ENCODE measurements at places on chromosomes 13 and 19.

DNA sequence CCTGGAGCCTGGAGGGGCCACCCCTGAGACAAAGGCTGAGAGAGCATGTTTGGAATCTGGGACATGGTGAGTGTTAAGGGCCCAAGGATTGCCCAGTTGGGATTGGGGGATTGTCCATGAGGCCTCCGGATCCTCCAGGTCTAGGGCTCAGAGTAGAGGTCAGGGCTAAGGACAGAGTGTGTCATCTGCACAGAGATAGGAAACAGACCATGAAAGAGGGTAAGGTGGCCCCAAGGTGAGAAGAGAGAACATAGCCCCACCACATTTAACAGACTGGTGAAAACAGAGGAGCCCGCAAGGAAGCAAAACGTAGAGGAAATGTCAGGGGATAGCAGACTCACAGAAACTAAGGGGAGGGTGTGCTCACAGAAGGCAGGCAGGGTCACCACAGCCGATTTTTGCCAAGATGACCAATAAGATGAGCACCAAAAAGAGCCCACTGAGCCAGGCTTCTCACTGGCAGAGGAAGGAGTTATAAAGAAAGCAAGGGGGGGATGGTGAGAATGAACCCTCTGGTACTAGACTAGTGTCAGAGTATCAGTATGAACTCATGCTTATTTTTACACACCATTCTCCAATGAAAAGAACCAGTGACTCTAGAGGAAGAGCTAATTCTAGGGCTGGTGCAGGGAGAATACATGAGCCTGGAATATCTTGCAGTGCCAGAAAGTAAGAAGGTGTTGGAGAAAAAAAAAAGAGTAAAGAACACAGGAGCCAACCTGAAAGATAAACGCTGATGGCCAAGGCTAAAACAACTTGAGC is 17.5 kb downstream of the DYRK1B start:
- no peak for DNase-seq

- DNase-seq: peak; percentile 51
Measured at GRCh38 chr19:4304538-4305256, at the start of gene FSD1. Gene FSD1, plus strand, starts transcription at chr19:4304598. Its CDS starts 149 bp downstream, at chr19:4304747.

- no peak for DNase-seq
Measured at GRCh38 chr13:111947026-111947810, 119.7 kb upstream of the SOX1 start.

DNA sequence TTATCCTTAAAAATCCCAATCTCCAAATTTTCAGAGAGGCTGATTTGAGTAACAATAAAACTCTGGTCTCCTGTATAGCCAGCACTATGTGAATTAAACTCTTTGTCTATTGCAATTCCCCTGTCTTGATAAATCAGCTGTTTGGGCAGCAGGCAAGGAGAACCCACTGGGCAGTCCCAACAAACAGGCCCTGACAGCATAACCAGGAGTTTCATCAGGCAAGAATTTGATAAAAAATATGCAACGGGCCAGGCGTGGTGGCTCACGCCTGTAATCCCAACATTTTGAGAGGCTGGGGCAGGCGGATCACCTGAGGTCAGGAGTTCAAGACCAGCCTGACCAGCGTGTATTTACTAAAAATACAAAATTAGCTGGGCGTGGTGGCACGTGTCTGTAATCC is 42.1 kb downstream of the STK24 start:
- no peak for DNase-seq

DNA sequence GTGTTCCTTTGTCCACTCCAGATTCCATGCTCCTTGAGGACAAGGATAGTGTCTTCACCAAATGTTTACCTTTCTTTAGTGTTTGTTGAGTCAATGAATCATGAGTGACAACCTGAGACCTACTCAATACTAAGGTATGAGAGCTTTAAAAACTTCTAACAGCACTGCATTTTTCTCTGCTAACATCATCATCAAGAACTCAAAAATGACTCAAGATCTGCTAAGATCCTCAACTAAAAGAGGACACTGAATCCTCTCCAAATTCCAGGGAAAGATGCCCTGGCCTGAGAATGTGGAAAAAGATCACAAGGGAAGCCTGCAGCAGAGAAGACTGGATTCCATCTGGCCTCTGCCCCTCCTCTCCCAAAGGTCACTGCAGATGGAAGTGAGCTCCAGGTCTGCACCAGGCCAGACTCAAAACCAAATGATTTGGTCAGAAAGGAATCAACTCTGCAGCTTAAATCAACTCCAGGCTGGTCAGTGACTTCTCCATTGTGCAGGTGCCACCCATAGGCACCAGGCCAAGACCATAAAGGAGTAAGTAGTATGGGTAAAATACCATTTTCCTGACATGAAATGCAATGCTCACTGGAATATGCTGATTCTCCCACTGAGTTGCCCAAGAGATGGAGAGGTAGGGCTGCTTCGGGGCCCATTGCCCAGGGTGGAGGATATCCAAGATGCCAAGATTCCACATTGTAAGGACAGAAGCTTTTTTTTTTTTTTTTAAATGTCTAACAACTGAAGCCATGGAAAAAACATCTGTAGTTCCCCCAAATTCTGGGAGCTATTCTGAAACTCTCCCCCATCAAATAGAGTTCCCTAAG is 89.5 kb upstream of the DOCK9 start:
- DNase-seq: no peak

- DNase-seq: no peak
Measured at GRCh38 chr13:44484562-44485138, 91.5 kb downstream of the TSC22D1 start.

DNA sequence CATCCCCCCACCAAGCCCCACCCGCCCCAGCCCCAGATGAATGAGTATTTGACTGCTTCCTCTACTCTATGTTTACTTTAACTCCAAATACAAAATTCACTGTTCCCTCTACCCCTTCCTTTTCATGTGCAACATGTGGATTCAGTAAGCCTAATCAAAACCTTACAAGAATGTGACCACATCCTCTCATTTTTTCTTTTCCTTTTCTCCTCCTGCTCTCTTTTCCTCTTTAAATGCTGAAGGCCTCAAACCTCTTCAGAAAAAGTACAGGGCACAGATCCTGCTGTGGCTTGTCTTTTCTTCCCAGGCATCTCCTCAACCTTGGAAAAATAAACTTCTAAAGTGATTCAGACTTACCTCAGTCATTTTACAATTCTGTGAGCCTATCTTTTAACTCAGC is 119.0 kb downstream of the MYCBP2 start:
- DNase-seq: no peak

DNA sequence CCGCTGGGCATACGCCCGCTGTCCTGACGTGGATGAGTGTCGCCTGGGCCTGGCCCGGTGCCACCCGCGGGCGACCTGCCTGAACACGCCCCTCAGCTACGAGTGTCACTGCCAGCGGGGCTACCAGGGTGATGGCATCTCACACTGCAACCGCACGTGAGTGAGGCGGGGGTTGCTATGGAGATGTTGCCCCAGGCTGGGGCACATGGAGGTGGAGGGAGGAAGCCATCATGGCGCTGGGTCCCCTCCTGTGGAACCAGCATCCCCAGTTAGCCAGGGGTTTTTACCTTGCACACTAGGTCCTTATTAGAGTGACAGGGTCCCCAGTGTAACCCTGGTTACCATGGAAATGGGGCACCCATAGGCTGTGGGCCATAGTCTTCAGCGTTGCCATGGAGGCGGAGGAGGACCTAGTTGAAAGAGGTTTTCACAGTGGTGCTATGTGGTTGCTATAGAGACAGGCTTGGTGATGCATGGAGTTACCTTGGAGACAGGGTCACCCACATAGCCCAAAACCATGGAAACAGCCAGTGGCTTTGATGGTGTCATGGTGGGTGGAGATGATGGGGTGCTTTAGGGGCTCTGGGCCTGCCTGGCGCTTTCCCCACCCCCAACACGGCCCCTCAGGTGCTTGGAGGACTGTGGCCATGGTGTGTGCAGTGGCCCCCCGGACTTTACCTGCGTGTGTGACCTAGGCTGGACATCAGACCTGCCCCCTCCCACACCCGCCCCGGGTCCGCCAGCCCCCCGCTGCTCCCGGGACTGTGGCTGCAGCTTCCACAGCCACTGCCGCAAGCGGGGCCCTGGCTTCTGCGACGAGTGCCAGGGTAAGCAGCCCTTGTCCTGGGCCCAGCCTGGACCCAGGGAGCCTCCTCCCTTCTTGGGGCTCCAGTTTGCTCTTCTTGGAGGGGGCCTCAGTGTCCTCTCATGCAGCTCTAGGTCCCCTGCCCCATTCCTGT is 27.1 kb downstream of the MEGF8 start:
- no peak for DNase-seq

DNA sequence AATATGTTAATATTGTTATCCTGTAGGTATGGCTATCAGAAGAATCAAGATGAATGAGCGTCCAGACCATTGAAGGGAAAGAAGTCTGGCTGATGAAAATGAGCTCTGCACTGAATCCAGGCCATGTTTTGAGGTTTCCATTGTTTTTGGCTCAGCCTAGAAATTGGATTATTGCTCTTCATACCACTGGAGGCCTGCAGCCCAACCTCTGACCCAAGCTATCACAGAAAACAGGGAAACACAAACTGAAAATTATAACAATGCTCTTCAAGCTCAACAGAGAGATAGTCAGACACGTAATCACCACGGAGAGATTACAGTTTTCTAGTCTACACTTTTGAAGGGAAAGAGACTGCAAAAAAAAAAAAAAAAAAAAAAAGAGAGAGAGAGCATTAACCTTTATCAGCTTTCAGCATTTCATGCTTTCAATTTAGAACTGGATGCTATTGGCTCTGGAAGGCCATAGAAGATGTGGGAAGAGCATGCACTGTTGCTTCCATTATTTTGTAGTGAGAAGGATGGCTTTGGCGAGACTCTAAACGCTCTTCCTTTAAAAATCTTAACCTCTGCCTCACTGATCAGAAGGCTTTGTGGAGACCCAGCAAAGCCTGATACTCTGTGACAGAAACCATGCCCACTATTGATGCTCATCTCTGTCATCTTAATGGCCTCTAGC is 10.8 kb downstream of the EDNRB start:
- DNase-seq: peak; percentile 34

GRCh38 chr13:67515895-67516294 is 285.8 kb upstream of the PCDH9 start:
- no peak for DNase-seq

- DNase-seq: no peak
Measured at GRCh38 chr13:20360835-20361412, 128.8 kb upstream of the GJB6 start.

DNA sequence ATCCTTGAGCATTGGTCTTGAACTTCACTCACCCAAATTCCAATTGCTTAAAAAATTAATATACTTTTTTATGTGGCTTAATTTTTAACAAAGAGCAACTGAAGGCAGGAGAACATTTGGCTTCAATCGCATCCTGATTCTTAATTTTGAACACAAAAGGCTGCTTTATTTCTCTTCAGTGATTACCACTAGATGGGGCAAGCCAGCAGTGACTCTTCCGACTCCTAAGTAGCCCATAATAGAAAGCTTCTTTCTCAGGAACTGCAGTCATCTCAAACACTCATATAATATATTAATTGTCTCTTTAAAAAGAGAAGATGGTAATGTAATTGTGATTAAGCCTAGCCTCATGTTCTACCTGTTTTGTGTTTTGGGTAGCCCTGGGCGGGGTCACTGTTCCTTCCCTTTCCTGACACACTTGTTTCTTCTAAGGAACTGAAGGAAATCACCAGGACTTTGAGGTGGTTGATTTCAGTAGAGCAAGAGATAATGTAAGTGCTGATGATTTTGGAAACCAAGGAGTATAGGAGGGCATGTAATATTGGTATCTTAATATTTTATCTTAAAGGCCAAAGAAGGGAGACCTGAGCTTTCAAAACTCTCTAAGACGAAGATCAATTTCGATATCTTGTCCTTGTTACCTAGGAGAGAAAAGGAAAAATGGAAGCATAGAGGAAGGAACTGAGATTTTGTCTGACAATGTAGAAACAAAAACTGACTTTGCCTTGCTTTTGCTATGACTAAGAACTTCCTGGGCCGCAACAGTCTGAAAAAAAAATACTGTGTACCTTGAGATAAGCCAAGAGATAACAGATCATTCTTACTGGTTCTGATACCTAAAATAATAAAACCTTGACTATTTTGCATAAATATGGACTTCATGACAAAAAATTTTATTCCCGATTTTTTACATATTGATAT is 73.1 kb downstream of the TNFSF13B start:
- no peak for DNase-seq

GRCh38 chr19:39599116-39599515 is 3.2 kb upstream of the LGALS13 start:
- DNase-seq: no peak

DNA sequence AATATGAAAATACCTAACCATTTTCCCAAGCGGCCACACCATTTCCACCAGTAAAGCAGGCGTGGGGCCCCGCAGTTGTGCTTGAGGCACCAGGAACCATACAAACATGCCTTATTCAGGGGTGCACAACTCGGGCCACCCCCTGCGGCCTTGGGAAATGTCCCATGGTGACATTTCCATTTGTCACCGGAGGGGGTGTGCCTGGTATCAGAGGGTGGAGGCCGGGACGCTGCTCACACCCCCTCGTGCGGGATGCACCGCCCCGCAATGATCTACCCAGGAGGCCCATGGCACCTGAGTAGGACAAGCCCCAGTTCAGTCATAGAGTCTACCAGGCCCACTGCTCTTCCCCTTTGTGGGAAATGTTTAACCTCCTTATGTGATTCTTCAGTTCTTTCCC is 218.8 kb downstream of the TEX29 start:
- DNase-seq: no peak

DNA sequence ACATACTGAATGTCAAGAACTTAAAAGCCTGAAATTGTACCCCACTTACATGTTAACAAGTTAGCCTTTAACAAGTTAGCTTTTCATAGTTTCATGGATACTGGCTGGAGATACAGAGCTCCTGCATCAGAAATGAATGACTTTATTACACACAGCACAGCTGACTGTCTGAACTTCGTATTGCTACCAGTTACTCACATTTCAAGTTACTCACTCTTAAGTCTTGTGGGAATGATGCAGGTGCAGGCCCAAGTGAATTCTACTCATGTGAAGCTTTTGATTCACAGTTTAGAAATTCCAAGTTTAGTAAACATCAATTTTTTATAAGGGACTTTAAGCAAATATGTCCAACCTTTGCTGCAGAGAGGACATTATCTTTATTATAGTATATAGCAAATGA is 762.2 kb upstream of the PRR20A start:
- DNase-seq: no peak

DNA sequence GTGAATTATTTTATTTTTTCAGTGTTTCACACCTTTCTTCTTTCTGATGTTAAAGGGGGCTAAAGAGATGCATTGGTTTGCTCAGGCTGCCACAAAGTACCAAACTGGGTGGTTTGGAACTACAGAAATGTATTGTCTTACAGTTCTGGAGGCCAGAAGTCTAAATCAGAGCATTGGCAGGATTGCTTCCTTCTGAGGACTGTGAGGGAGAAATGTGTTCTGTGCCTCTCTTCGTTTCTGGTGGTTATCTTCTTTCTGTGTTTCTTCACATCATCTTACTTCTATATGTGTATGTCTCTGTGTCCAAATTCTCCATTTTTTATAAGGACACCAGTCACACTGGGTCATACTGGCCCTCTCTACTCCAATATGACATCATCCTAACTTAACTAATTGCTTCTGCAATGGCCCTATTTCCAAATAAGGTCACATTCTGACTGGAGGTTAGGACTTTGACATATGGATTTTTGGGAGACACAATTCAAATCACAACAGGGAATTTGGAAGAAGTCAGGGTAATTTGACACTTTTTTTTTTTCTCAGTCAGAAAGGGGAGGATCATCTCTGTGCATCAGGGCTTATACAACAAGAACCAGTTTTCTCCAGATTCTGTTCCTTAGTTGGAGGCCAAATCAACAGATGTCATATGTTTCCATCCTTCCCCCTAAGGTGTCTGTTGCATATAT is 188.2 kb downstream of the KCNRG start:
- DNase-seq: no peak

All from left ventricle myocardium superior (tissue), 1 donor.